ENCODE measurements at places on chromosomes 7 and 10.

DNA sequence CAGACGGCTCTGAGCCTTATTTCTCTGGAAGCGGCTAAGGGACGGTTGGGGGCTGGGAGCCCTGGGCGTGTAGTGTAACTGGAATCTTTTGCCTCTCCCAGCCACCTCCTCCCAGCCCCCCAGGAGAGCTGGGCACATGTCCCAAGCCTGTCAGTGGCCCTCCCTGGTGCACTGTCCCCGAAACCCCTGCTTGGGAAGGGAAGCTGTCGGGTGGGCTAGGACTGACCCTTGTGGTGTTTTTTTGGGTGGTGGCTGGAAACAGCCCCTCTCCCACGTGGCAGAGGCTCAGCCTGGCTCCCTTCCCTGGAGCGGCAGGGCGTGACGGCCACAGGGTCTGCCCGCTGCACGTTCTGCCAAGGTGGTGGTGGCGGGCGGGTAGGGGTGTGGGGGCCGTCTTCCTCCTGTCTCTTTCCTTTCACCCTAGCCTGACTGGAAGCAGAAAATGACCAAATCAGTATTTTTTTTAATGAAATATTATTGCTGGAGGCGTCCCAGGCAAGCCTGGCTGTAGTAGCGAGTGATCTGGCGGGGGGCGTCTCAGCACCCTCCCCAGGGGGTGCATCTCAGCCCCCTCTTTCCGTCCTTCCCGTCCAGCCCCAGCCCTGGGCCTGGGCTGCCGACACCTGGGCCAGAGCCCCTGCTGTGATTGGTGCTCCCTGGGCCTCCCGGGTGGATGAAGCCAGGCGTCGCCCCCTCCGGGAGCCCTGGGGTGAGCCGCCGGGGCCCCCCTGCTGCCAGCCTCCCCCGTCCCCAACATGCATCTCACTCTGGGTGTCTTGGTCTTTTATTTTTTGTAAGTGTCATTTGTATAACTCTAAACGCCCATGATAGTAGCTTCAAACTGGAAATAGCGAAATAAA is 175.5 kb downstream of the RNF216 start:
- DNase-seq: no peak

DNA sequence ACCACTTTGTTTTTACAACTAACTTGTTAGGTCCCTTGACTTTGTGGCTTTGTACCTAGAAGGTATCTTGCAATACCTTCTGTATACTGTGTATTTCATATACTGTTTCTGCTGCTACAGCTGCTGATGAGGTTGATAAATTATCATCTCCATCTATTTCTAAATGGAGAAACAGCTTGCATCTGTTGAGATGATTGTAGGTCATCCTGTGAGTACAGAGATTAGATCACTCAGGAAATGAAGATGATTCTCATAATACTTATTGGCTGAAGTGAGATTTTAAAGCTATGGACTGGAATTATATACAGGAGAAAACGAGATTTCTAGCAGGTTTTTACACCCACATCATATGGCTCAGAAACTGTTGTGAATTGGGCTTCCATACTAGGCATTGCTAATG is 280.5 kb downstream of the KCND2 start:
- DNase-seq: no peak

- peak; percentile 73 for DNase-seq
Measured at GRCh38 chr7:4682621-4683042, 537 bp downstream of the FOXK1 start.

GRCh38 chr7:107501593-107501992 is 31.7 kb downstream of the GPR22 start:
- DNase-seq: peak; percentile 77

All from Karpas-422 (cell line).